RPMI8226 (cell line): ENCODE measurements at places on chromosomes 12 and 14.

GRCh38 chr14:103130965-103131364, 7.7 kb downstream of the TNFAIP2 start:
- DNase-seq = no peak

DNA sequence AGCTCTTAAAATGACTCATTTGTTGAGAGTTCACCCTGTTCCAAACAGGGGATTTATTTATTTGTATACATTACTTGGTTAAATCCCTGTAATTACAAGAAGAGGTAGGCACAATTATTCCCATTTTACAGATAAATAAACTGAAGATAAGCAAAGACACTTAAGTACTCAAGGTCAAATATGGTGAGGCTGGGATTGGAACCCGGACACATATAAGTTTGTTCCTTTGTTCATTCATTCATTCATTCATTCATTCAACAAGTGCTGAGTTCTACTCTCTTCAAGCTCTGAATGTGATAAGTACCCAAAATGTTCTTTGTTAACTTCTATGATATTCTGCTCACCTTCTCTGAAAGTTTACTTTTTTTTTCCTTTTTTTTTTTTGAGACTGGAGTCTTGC, 2.4 kb upstream of the TRIM9 start:
- DNase-seq = no peak

- no peak for DNase-seq
Measured at GRCh38 chr12:114368685-114369452, 37.1 kb downstream of the TBX5 start.

GRCh38 chr12:19203539-19204506, 74.3 kb downstream of the PLEKHA5 start:
- no peak for DNase-seq

DNA sequence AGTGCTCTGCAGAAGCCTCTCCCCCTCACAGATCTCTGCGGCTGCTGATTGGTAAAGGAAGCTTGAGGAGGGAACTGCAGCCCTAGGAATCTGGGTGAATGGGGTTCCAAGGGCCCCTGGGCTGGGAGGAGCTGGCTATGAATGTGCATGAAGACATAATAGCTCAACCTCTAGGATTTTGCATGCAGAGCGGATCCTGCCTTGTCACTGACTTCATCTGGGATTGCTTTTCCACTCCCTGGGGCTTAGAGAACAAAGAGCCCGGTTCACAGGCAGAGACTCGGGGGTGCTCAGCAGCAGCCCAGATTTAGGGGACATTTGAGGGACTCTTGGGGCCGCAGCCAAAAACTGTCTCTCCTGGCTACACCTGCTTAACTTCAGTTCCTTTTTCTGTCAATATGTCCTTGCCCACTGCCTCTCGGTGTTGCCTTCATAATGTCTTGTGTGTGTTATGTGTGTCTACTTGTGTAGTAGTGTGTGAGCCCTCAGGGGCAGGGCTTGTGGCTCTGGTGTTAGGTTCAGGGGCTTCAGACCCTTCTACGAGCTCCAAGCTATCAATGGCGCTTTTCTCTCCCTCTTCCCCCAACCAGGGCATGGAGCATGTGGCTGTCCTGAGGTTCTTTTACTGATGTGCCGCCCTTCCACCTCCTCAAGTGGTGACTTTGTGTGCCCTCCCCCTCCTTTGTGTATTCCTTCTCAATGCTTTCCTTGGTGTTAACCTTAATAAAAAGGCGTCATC, 1.9 kb downstream of the CCDC184 start:
- DNase-seq = no peak

GRCh38 chr12:82089369-82090121, 268.6 kb downstream of the CCDC59 start:
- no peak for DNase-seq

GRCh38 chr12:129615001-129615400, 288.8 kb downstream of the TMEM132D start:
- no peak for DNase-seq

- no peak for DNase-seq
Measured at GRCh38 chr12:100356644-100357223, at the start of gene SLC17A8. TSS of gene SLC17A8 (plus strand) at chr12:100357074. CDS start at chr12:100357392, 318 bp downstream.

- no peak for DNase-seq
Measured at GRCh38 chr14:68182492-68182891, 362.9 kb downstream of the RAD51B start.

DNA sequence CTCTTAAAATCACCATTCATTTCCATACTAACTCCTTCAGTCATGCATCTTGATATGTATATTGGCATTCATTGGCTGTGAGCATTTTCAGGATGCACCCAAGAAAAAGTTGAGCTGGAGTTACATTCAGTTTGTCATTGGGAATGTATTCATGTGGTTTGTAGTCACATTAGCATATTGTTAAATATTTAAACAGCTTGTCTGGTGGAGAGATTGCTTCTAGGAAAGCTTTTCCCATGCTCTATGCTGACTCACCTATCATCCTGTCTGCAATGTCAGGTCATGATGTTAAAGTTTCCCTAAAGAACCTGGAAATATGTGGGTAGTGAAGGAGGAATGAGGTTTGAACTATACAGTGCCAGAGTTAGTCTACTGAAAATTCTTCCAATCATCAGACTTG, 583.6 kb downstream of the GALC start:
- DNase-seq = no peak

DNA sequence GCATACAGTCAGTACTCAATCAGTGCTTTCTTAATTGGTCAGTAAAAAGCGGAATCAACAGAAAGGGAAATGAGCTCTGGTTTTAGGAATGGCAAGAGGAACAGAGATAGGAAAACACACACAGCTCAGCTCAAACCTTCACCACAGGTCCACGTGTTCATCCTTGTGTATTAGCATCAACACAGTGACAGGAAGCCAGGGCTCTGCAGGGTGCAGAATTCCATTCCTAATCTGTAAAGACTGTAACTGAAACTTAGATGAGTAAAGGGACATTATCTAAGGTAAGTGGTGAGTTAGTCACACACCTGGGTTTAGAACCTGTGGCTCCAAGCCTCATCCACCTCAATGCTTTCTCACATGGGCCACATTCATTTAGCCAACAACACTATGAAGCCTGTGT, 1242.2 kb upstream of the TMEM132C start:
- DNase-seq = no peak

- no peak for DNase-seq
Measured at GRCh38 chr12:114215746-114216145, 190.2 kb downstream of the TBX5 start.

GRCh38 chr14:59863806-59864525, 6.6 kb downstream of the RTN1 start:
- no peak for DNase-seq

GRCh38 chr14:52012635-52013034, 23.3 kb downstream of the RTRAF start:
- DNase-seq = no peak

GRCh38 chr12:59650588-59651228, 54.9 kb downstream of the SLC16A7 start:
- DNase-seq = no peak

DNA sequence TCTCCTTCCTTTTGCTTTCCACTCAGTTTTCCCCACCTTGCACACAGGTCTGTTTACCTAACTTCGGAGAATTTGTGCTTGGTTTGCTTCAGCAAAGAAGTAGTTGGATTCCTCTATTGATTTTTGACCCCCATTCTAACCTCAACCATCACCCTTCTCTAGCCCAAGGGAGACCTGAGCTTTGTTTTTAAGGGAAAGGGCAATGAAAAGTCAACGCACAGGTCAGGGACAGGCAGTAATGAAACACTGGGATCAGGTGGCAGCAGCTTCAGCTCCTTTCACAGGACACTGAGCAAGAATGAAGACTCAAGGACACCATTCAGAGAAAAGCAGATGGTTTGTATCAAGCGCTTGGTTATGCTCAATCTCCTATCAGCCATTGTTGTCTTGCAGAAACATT, 46.9 kb upstream of the KRR1 start:
- no peak for DNase-seq

DNA sequence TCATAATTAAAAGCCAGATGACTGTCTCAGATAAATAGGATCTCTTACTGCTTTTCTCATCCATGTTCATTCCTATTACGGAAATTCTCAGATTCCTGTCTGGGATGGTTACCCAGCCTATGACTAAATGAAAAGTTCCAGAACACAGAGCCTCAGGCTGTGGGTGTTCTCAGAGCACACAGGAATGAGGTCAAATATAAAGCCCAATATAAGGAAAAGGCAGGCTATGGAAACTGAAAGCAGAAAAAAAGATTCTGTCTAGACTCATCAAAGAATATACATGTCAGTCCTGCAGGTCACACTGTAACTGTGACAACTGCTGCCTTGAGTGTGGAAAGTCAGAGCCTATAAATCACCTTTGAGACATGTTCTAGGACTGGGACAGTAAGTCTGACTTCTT, 64.3 kb downstream of the DCAF5 start:
- no peak for DNase-seq

DNA sequence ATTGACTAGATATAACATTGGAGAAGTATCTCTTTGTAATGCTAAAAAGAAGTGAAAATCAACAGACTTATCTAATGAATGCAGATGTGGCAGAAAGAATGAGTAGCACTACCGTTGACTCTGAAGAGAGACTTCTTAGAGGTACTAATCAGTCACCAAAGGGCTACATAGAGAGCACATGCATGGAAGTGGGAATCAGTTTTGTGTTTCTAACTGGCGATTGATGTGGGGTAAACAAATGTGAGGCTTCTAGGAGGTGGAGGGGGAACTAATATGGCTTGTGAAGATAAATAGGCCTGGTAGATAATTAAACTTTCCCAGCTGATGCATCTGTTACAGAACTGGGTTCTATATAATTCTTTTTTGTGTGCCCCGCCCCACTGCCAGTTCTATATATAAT, 10.5 kb downstream of the COCH start:
- no peak for DNase-seq

DNA sequence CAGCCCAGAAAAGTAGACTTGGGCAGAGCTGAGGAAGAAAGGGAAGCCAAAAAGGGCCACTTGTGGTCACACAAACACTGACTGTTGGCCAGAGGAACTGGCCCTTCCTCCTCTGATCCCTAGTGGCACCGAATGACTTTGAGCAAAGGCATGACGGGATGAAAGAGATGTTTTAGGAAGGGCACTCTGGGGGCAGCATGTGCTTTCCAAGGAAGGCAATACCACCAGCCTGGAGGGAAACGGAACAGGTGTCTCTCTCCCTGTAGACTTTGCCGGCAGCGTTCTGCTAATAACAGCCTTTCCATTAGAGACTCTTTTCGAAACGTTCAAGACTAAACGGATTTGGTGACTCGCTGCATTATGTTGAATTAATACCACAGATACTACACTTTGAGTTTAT, 12.3 kb upstream of the FBXO21 start:
- no peak for DNase-seq

- peak; percentile 89 for DNase-seq
Measured at GRCh38 chr12:6613015-6613775, 6.0 kb upstream of the CHD4 start.
